Right forelimb (tissue), 1 donor: ENCODE measurements at places on chromosomes 3 and 15.

DNA sequence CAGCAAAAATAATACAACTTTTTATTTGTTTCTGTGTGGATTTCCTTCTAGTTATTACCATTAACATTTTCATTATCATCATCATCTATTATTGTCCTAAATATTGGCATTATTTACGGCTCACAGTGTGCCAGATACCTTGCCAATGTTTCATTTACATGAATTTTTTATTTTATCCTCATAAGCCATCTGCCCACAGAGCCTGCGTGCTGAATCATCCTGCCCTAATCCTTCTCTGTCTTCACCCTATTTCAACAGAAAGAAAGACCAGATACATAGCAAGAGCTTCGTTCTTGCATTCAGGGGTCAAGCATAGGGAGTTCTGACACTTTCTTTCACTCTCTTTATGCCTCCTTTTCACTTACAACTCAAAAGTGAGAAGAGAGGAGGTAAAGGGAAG lies 82.0 kb downstream of the KCNMB2 start:
- no peak for DNase-seq

GRCh38 chr3:142215106-142215505 lies 10.3 kb downstream of the GK5 start:
- DNase-seq = no peak

GRCh38 chr15:35530698-35531097 lies 15.3 kb downstream of the DPH6 start:
- DNase-seq = no peak

- DNase-seq = no peak
Observed at GRCh38 chr3:105661461-105661860, 207.4 kb downstream of the CBLB start.

DNA sequence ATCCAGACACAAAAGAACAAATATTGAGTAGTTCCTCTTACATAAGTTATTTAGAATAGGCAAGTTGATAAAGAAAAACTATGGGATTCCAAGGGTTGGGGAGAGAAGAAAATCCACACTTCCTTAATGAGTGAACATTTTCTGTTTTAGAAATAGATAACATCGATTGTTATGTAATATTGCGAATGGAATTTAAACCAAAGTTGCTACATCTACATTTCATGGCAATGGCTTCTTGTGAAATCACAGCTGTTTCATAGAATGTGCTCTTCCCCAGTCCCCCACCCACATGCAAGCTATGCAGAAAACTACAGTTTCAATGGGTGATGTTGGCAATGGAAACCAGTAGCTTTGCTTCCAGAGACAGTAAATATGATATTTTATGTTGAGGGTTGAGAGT lies 1639.5 kb downstream of the SI start:
- no peak for DNase-seq

DNA sequence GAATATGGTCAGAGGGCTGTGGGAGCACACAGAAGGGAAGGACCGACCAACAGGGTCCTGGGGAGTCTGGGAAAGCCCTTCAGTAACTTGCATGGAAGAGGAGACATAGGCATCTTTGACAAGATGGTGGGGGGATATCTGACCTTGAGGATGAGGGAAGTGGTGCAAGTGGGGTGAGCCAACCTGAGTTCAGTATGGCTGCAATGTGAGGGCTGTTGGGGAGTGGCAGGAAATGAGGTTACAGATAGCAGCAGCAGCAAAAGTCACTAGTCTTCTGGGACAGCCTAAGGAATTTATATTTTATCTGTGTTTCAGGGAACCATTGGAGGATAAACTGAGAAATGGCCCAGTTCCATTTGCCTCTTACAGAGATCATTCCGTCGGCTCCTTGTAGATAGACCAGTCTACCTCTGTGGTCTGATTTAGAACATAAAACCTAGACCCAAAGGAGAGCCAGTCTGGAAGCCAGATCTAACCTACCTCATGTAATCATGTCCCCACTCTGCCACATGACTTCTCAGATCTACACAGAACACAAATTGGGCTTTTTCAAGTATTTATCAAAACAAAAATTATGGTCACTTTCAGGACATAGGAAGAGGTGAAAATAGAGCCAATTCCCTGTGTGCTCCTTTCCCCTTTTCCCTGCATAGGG lies 75.6 kb downstream of the ST6GAL1 start:
- DNase-seq = no peak

GRCh38 chr15:98003518-98003917 lies 43.0 kb downstream of the ARRDC4 start:
- DNase-seq = no peak

DNA sequence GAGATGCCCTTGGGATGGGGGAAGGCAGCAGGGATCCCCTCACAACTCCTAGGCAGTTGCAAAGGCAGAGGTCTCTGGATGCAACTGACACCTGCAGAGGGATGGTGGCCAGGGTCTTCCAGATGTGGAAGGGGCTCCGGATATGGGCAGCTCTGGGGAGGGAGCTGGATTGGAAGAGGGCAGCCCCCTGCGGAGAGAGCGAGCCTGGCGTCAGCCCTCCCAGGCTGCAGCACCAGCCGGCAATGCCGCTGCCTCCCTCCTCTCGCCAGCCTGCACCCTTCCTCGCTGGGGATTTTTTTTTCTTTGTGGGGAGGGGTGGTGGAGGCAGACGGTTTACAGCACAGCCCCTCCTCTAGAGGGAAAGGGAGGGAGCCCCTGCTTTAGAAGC lies 1.6 kb downstream of the INSYN1 start:
- no peak for DNase-seq

GRCh38 chr3:43287500-43287873 lies 1.1 kb downstream of the SNRK start:
- no peak for DNase-seq

DNA sequence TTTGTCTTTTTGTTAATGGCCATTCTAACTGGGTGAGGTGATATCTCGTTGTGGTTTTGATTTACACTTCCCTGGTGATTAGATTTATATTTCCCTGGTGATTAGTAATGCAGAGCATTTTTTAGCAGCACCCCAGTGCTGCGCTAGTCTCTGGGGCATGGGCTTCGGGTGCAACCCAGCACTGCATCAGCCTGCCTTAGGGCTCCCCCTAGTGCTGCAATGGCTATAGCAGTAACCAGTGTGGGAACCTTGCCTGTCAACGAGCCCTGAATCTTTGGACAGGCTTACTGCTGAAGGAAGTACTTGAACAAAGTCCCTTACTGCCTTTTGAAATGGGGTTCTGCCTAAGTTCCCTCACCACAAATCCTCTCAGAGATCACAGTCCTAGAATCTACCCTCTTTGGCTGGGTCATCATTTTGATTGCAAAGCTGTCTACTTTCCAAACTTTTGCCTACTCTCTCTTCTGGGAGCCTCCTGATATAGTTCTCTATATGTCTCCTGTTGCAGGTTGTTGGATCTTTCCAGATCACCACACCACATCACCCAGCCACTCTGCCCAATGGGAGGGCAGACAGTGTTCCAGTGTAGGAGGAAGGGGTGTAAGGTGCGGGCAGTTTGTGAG lies 79.2 kb upstream of the CCNL1 start:
- no peak for DNase-seq

- no peak for DNase-seq
Observed at GRCh38 chr3:31996195-31996594, 14.6 kb downstream of the ZNF860 start.

DNA sequence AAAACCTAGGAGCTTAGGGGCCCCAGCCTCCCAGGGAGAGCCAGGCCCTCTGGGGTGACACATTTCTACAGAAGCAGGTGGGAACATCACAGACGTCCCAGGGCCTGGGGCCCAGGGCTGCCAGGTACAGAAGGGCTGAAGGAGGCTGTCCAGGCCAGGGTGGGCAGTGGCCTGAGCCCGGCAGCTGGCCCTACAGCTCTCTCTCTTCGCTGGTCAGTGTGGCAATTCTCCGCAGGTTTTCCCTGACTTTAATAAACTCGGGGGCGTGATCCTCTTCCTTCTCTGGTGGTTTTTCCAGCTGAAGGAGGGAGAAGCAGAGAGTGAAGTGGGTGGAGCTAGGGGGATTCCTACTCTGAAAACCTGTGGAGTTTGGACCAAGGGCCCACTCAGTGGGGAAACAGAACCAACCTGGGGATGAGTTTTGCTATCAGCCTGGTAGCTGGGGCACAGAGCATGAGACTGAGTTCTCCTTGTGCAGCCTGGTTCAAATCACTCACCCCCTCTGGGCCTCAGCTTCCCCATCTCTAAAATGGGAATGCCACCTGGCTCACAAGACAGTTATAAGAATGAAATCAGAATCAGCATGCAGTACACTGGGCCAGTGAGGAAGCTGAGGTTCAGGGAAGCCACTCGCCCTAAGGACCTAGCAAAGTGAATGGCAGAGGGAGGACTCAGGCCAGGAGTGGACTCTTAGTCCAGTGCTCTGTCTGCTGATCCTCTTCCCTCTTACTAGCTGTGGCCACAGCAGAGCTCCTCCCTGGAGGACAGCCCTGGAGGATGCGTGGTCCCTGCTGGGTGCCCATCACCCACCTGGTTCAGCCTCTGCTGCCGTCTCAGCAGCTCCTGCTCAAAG lies 10.6 kb downstream of the FAM107A start:
- DNase-seq = no peak

DNA sequence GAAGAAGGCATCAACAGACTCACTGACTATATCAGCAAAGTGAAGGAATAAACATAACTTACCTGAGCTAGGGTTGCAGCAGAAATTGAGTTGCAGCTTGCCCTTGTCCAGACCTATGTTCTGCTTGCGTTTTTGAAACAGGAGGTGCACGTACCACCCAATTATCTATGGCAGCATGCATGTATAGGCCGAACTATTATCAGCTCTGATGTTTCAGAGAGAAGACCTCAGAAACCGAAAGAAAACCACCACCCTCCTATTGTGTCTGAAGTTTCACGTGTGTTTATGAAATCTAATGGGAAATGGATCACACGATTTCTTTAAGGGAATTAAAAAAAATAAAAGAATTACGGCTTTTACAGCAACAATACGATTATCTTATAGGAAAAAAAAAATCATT lies 17.8 kb downstream of the LMOD3 start:
- DNase-seq = no peak

DNA sequence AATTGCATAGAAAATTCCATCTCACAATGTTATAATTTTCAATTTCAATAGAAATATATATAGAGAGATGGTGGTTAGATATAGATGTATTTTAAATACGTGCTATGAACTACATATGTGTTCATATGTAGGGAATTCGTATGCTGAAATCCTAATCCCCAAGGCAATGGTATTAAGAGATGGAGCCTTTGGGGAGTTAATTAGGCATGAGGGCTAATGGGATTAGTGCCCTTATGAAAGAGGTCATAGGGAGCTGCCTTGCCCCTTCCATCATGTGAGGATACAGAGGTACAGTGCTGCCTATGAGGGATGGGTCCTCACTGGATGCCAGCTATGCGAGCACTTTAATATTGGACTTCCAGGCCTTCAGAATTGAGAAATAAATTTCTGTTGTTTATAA lies 79.6 kb upstream of the CCDC54 start:
- no peak for DNase-seq

DNA sequence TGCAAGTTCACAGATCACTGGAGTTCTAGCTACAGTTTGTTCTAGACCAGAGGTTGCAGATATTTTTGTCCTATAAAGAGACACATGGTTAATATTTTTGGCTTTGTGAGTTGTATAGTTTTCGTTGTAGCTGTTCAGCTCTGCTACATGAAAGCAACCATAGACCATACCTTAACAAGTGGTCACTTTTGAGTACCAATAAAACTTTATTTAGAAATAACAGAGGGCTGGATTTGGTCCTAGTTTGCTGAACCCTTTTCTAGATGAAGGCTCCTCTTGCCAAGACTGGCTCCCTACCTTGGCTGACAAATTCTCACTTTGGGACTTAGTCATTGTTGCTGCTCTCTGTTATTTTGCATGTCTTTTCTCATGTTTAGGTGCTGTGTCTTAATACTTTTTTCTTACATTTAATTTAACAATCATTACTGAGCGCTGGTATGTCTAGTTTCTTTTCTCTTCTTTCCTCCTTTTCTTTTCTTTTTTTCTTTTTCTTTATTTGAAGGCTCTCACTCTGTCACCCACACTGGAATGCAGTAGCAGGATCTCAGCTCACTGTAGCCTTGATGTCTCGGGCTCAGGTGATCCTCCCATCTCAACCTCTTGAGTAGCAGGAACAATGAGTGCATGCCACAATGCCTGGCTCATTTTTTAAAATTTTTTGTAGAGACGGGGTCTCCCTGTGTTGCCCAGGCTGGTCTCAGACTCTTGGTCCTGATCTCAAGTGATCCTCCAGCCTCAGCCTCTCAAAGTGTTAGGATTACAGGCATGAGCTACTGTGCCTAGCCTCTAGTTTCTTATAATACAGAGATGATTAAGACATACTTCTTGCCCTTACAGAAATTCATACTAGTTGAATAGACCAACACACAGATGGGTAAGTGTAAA lies 227.5 kb downstream of the PTPRG start:
- DNase-seq = no peak

DNA sequence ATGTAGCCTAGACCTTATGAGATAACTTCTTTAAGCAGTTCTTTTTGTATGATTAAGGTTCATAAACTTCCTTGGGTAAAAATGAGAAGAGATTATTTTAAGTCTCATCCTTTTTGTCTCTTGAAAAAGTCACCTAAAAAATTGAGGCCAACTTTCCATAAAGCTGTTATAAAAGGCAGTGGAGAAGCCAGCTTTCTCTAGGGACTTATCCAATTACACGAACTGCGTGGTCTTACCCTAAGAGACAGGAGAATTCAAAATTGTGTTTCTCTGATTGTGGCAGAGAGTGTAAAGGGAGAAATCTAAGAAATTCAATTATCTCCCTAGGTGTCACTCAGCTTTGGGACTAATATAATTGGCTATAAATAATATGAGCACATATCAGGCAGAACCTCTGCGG lies 262.0 kb downstream of the SHOX2 start:
- DNase-seq = no peak

GRCh38 chr3:117266806-117267205 lies 557.2 kb downstream of the TUSC7 start:
- DNase-seq = no peak

DNA sequence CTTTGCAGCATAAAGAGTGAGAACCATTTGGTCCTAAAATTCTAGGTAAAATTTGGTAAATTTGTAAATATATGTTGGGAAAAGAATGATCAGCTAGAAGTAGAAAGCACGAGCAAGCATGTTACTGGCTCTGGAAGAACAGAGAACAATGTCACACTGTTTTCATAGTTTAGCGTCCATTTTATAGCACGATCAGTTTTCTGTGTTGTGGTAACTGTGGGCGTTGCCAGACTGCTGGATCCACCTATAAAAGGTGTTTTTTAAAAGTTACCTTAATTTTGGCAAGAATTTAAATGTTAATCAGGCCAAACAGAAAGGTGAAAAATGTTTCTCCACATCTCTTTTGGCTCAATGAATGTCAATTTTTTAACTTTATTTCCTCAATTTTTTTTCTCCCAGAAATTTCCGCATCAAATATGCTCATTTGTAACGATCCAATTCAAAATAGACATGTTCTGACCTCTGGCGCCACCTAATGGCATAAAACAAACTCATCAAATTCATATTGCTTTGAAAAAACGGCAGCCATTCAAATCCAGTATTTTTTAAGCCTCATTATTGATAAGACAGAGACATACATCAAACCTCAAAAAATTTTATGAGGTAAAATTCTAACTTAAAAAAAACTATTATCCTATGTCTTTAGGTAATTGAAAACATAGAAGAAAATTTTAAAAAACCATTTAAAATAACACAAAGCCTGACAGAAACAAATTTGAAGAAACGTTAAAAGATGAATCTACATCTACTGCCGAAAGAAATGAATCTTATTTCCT lies 5.5 kb upstream of the GP5 start:
- no peak for DNase-seq
